ENCODE measurements at places on chromosomes 13 and 19.

GRCh38 chr19:16342002-16342715 is 17.5 kb downstream of the KLF2 start:
- DNase-seq, result peak; percentile 84

GRCh38 chr13:75186379-75186778 is 295.6 kb downstream of the TBC1D4 start:
- DNase-seq, result no peak

DNA sequence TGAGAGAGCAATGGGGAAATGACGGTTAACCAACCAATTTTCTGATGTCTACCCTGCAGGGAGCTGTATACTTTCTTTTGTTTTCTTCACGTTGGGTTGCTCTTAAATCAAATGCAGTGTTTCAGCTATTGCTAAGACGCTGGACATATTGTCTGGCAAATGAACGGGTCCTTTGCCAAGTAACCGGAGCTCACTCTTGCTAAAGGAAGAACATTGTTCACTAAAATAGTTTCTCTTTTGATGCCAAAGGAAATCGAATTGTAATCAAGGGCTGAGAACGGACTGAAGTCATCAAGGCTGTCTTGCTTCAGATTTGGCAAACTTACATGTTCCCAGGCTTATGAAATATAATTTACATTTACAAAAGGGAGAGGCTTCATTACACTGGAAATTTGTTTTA is 142.3 kb upstream of the ARGLU1 start:
- no peak for DNase-seq

DNA sequence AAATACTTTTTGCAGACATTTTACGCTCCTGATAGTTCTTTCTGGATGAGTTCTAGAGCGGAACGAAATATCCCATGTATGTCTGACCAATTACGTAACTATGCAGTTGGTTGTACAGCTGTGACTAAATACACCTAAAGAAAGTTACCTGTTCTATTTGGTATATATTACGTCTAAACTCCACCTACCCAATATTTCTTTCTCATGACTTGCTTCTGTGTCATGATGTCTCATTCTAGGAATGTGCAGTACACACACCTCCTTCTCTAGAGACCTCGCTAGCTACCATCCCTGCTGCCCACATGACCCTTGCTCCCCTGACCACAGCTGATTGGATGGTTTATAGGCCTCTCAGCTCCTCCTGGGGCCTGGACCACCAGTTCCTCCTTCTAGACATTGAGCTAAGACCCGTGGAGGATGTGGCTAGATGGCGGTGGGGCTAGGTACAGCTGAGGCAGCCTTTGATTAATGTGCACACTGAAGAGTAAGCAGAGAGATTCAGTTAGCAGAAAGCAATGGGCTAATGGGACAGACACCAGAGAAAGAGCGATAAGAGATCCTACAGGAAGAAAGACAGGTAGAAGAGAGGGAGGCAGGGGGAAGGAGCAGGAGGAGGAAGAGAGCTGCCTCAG is 422.1 kb downstream of the COG6 start:
- DNase-seq, result no peak

- DNase-seq, result no peak
Observed at GRCh38 chr13:26022538-26023292, 29.1 kb downstream of the SHISA2 start.

DNA sequence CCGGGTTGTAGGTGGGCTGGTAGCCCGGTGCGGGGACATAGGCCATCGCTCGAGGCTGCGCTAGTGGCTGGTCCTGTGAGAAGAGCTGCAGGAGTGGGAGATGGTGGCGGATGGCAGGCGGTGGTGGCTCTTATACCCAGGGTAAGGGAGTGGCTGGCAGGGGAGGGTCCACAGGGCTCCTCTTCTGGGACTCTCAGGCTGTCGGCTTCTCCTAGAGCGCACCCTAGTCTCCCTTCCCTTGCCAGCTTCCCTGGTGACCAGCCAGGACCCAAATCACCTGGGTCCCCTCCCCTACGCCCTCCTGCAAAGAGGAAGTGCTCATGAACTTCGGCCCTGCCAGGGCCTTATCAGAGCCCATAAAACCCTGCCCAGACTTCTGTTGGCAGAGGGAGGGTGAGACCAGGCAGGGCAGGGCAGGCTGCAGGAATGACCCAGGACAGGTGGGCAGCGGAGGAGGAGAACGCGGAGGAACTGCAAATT is at the start of gene LGALS4:
LGALS4 (minus strand) TSS at position 105 of the 480 bp plus-strand sequence; CDS start at position 46, 59 bp downstream.
- DNase-seq, result no peak

GRCh38 chr19:51250786-51251467 is at the start of gene SIGLECL1:
TSS of gene SIGLECL1 (plus strand) at chr19:51251080. CDS start at chr19:51264073, 12,993 bp downstream.
- no peak for DNase-seq

DNA sequence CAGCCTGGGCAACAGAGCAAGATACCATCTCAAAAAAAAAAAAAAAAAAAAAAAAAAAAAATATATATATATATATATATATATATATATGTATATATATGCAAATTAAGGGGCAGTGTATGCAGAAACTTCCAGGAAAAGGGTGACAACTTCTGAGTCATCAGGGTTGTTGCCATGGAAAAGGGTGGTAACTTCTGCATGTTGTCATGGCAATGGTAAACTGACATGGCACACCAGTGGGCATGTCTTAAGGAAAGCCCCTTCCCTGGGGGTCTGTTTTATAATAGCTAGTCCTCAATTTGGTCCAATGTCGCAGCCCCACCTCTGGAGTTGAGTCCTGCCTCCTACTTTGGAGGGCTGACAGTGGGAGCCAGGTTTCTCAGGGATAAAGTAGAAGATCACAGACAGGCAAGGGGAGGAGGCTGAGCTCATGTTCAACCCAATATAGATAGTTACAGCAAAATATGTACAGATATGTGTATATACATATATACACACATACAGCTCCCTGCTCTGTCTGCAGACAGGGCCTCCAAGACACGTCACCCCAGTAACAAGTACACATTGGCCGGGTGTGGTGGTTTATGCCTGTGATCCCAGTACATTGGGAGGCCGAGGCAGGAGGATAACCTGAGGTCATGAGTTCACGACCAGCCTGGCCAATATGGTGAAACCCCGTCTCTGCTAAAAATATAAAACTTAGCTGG is 7.2 kb upstream of the FCHO1 start:
- peak; percentile 25 for DNase-seq

GRCh38 chr19:30112666-30113065 is 170.6 kb downstream of the URI1 start:
- no peak for DNase-seq

All from CD8-positive, alpha-beta T cell (primary cell).